ENCODE measurements at places on chromosomes 2 and 18. TPM values are rescaled to one million over a fixed set of nuclear protein-coding genes. Genes with fewer than 3 reads are reported as not detected.

GRCh38 chr2:101037161-101037755, 35.2 kb downstream of the RPL31 start:
- no peak overlapping the region for H3K4me3 ChIP-seq
- H3K36me3 ChIP-seq = peaks cover 37% of the 10 kb centered on the region
- no peaks in the 10 kb centered on the region for H3K27me3 ChIP-seq
- H3K27ac ChIP-seq = no peak overlapping the region
- no peaks in the 10 kb centered on the region for H3K4me1 ChIP-seq

DNA sequence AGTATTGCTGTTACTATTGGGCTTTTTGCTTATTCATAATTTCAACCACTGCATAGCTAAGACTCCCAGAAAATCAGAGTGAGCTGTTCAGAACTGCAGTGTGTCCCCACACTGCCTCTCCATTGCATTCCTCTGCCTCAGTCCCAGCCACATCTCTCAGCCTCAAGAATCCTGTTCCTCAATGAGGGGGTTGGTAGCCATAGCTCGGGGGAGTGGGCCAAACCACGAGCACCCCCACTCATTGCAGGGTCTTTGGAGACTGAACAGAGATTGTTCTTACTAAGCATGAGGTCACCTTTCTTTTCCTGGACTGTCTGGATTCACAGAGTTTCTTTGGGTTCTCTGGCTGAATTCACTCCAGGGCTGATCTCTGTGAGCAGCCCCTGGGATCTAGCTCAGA, 161.1 kb downstream of the GFPT1 start:
- H3K4me1 ChIP-seq = peaks cover 24% of the 10 kb centered on the region
- no peaks in the 10 kb centered on the region for H3K27me3 ChIP-seq
- H3K27ac ChIP-seq = no peak overlapping the region
- peaks cover 6% of the 10 kb centered on the region for H3K36me3 ChIP-seq

DNA sequence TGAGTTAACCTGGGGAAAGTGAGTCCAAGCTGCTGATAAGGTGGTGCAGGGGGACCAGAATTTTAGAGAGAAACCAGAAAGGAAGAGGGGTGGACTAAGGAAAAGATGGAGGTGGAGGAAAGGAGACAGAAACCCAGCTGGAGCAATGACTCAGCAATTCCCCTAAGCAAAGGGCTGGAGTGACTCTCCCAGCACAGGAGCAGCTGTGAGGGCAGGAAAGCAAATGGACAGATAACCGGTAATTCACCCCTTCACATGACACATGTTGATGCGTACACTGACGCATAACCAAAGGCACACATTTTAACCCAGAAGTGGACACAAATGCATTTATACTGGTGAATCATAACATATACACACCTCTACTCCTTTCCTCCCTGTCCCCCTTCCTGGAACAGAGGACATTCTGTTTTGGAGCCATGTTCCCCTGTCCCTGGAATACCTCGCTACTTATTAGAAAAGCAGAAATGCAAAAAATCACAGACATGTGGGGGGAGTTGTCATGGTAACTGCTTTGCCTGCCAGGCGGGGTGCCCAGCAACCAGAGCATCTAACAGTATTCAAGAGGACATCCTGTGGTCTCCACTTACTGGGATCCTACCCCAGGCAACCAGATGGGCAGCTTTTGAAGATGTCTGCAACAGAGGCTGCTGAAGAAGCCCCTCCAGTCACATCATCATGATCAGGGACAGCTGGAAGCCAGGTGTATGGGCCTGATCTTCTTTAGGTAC, 4.7 kb downstream of the CDK5R2 start:
- peaks cover 67% of the 10 kb centered on the region for H3K27me3 ChIP-seq
- H3K4me3 ChIP-seq = no peak overlapping the region
- no peak overlapping the region for H3K27ac ChIP-seq

- peak overlapping the region; percentile 41 for H3K27ac ChIP-seq
- peaks cover 31% of the 10 kb centered on the region for H3K4me1 ChIP-seq
- no peak for DNase-seq
- H3K36me3 ChIP-seq = no peaks in the 10 kb centered on the region
- no peak overlapping the region for H3K4me3 ChIP-seq
Observed at GRCh38 chr2:128346291-128347170, 27.9 kb upstream of the HS6ST1 start.

Gene AQP12B
- not detected for total RNA-seq

DNA sequence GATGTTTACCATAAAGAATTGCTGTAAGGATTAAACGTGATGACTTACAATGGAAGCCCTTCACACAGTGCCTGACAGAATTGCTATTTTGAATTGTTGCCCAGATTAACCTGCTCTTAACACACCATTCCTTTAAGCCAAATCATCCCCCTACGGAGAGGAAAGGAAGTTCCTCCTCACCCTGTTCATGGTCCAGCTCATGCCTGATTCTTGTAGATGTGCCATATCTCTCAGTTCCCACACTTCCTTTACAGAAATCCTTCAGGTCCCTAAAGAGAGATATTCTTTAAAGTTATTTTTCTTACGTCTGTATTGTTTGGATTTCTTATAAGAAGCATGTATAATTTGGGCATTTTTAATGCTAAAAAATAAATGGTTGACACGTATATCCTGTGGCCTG, 127.5 kb upstream of the DAPL1 start:
- no peaks in the 10 kb centered on the region for H3K27me3 ChIP-seq
- H3K4me1 ChIP-seq = peaks cover 6% of the 10 kb centered on the region
- peaks cover 96% of the 10 kb centered on the region for H3K36me3 ChIP-seq

Gene PRKAG3
- not detected for total RNA-seq

GRCh38 chr2:232908695-232909094, 38.6 kb downstream of the SNORC start:
- no peak overlapping the region for H3K27ac ChIP-seq
- no peak overlapping the region for H3K4me3 ChIP-seq
- H3K36me3 ChIP-seq = no peaks in the 10 kb centered on the region
- no peaks in the 10 kb centered on the region for H3K4me1 ChIP-seq

Gene GCA
- total RNA-seq = 6.8 TPM

GRCh38 chr2:9401646-9402371, 21.5 kb downstream of the ITGB1BP1 start:
- H3K27ac ChIP-seq = no peak overlapping the region
- peaks cover 55% of the 10 kb centered on the region for H3K36me3 ChIP-seq
- no peak for DNase-seq
- no peak overlapping the region for H3K4me3 ChIP-seq

DNA sequence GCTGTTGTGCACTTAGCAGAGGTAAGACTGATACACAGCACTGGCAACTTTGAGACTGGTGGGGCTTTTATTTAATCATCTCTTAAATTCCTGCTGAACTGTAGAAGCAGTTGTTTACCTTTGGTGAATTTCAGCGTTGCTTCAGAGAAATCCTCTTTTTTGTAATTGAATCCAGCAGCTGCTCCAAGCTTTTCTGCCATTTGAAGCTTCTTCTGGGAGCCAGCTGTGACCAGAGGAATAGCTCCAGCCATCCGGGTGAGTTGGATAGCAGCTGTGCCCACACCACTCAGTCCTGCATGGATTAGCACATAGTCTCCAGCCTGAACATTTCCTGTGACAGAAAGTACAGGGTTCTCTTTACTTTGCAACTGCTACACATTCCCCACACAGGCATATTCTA, 3.9 kb downstream of the TP53I3 start:
- peaks cover 15% of the 10 kb centered on the region for H3K36me3 ChIP-seq
- no peak overlapping the region for H3K4me3 ChIP-seq
- no peak overlapping the region for H3K27ac ChIP-seq

DNA sequence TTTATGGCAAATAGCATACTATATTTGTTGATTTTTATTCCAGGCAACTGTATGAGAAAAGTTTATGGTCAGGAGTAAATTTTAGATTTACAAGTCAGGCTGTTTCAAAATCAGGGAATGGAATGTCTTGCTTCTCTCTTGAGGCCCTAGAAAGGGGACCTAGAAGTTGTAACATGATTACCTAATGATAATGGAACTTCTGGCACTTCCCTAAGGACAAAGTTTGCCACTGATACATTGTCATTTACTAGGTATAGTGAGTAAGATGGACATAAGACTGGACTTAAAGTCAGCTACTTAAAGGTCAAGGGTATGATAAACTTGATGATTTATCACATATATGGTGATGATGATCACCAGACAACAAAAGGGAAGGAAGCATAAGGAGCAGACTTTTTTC, 103.3 kb upstream of the VRK2 start:
- H3K4me3 ChIP-seq = no peak overlapping the region
- no peaks in the 10 kb centered on the region for H3K36me3 ChIP-seq
- H3K4me1 ChIP-seq = no peaks in the 10 kb centered on the region
- H3K27me3 ChIP-seq = no peaks in the 10 kb centered on the region
- no peak overlapping the region for H3K27ac ChIP-seq

DNA sequence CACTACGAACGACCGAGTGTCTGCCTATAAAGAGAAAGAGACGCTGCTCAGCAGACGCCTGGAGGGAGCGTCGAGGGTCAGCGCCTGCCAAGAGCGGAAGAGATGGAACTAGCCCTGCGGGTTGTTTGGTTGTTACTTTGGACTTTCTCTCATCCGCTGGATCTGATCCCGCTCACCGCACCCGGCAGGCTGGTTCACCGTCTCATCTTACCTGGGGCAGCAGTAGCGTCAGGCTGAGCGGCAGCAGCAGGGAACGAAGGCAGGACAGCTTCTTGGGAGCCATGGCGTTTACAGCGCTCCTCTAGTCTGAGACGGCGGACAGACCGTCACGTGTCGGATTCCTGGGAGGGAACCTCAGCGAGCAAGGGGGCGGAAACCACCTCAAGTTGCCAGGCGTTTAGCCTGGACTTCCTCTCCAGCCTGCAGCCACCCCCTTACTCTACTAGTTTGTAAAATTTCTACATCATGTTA, 1.9 kb downstream of the GLB1L start:
- peaks cover 23% of the 10 kb centered on the region for H3K36me3 ChIP-seq
- DNase-seq = no peak
- H3K4me1 ChIP-seq = peaks cover 17% of the 10 kb centered on the region
- H3K4me3 ChIP-seq = no peak overlapping the region
- H3K27ac ChIP-seq = no peak overlapping the region
- no peaks in the 10 kb centered on the region for H3K27me3 ChIP-seq

DNA sequence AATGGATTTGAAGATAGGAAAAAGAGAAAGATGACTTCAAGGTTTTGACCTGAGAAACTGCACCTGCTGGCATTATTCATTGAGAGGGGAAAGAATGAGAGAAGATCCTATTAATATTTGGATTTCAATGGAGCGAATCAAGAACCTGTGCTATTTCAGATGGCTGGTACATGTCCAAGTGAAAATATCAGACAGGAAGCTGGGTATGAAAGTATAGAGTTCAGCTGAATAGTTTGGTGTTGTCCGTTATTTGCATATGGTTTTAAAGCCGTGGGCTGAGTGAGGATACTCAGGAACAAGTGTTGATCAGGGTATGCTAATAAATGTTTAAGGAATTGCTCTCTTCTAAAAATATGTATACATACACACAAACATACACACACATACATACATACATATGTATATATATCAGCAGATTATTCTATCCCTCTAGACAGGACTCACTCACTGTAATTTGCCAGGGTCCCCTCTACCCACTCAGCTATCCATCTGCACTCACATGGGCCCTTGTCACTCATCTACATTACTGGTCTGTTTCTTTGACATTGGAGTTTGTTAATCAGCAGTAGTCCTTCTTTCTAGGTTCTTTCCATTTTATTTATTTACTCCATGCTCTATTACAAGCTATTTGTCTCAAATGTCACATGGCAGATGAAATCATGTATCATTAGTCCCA, 33.9 kb upstream of the IKZF2 start:
- no peaks in the 10 kb centered on the region for H3K27me3 ChIP-seq
- DNase-seq = no peak
- peaks cover 39% of the 10 kb centered on the region for H3K4me1 ChIP-seq
- H3K36me3 ChIP-seq = peaks cover 5% of the 10 kb centered on the region

- H3K27me3 ChIP-seq = no peaks in the 10 kb centered on the region
- H3K27ac ChIP-seq = no peak overlapping the region
- no peak overlapping the region for H3K4me3 ChIP-seq
- no peak for DNase-seq
Observed at GRCh38 chr2:167017021-167017420, 128.7 kb downstream of the XIRP2 start.

GRCh38 chr18:35658112-35658511, 76.6 kb downstream of the GALNT1 start:
- H3K27ac ChIP-seq = no peak overlapping the region
- no peaks in the 10 kb centered on the region for H3K27me3 ChIP-seq
- H3K4me3 ChIP-seq = no peak overlapping the region
- DNase-seq = no peak
- no peaks in the 10 kb centered on the region for H3K36me3 ChIP-seq

Gene GPR39
- total RNA-seq = 2.6 TPM

- no peaks in the 10 kb centered on the region for H3K27me3 ChIP-seq
- no peaks in the 10 kb centered on the region for H3K36me3 ChIP-seq
- DNase-seq = no peak
- H3K4me1 ChIP-seq = no peaks in the 10 kb centered on the region
Observed at GRCh38 chr2:83364264-83364663, 1094.8 kb downstream of the SUCLG1 start.
